ENCODE measurements at places on chromosomes 7 and 10. TPM values are rescaled to one million over a fixed set of nuclear protein-coding genes. Genes with fewer than 3 reads are reported as not detected.

- peak; percentile 69 for DNase-seq
Measured at GRCh38 chr10:104937567-104937966, 296.5 kb downstream of the SORCS3 start.

DNA sequence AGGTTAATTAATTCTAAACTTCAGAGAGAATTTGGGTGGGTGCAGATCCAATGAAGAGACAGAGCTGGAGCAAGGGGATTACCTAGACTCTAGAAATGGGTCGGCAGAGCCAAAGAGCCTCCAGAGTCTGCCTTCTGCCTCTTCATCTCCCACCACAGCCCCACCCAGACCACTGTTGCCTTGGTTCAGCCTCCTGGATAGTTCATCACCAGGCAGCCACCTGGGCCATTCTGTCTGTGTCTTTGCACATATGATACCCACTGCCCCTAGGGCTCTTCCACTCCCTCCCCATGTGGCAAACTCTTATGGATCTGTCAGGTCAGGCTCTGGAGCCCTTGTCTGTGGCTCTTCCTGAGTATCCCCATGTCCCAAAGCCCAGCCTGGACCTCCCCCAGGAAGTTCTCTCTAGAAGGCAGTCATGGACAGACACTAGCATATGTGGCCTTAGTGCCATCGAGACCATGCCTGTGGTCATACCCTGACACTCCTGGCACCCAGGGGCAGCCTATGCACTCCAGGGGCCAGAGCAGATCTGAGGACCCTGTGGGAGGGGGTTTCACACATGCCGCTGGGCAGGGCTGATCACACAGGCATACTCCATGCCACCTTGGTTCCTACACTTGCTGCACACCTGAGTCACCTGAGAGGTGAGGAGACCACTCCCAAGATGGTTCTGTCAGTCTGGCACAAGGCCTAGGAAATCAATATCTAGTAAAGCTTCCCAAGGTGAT lies 41.6 kb downstream of the FRMPD2 start:
- no peak for DNase-seq

DNA sequence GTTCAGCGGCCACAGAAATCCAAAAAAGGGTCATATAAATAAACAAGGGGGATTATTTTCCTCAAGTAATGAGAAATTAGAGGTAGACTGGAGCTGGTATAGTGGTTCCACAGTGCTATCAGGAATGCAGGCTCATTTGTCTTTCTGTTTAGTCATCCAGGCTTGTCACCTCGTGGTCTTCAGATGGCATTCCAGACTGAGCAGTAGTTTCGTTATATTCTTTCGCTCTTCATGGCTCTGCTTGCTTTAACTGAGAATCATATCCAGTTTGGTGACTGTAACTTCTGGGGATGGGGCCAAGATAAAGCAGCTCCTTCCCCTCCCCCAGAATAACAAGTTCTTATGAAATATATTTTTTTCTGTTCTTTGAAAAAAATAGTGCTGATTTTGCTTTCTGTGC lies 9.5 kb downstream of the ANKIB1 start:
- peak; percentile 97 for DNase-seq

- DNase-seq, result no peak
Measured at GRCh38 chr10:121133901-121134300, 282.7 kb downstream of the WDR11 start.

- DNase-seq, result no peak
Measured at GRCh38 chr7:37732253-37732652, 48.7 kb downstream of the GPR141 start.

DNA sequence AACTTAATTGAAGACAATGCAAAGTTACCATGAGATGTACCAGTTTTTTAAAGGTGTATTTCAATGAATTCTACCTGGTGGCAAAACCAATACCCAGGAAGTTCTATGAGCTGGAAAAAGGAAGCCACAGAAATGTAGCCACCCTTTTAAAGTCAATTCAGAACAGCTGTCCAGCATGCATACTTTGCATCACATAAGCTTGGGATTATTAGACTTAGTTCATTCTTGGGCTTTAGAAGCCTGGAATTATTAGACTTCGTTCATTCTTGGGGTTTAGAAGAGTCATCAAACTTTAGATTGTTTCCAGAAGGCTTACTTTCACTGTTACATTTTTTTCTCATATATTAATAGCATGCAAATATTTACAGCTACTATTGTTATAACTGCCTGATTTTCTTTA lies 20.9 kb downstream of the SLC25A13 start:
- DNase-seq, result peak; percentile 6

- DNase-seq, result peak; percentile 88
Measured at GRCh38 chr7:101244375-101245146, at the start of gene FIS1. FIS1 (minus strand) TSS chr7:101245081; CDS start chr7:101245004, 77 bp downstream.

DNA sequence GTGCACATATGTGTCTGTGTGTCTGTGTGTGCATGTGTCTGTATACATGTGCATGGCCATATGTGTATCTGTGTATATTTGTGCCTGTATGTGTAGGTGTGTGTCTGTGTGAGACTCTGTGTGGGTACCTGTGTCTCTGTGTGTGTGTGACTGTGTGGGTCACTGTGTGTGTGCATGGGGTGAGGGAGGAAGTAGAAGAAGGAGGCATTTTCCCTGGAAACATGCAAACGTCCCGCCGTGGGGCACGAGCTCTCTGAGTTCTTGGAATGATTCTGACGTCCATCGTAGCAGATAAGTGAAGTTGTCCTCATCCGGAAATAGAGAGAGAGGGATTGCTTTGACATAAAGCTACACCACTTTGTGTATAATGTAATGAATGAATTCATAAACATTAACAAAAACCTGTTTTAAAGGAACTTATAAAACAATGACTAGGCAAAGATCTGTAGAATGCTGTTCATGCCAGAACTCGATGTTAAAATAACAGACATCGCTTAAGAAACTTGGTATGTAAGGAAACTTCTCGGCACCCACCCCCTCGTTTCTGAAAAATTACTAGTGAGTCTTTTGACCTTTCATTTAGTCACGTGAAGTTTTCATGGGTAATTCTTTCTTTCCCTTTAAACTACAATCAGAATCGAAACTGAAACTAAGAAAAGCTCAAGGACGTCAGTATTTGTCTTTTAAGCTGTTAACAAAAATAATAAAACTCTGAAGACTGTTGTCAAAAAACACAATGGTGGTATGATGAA lies 43.6 kb upstream of the KLF6 start:
- DNase-seq, result peak; percentile 79

- no peak for DNase-seq
Measured at GRCh38 chr10:2893991-2894390, 173.4 kb upstream of the PFKP start.

GRCh38 chr10:33055625-33056024 lies 97.6 kb upstream of the ITGB1 start:
- no peak for DNase-seq

- DNase-seq, result no peak
Measured at GRCh38 chr7:71538210-71538609, 406.3 kb downstream of the GALNT17 start.

LIPF gene
- total RNA-seq, result not detected

EEF1AKMT2 gene
- total RNA-seq, result 14.4 TPM

ZNF425 gene
- 4.6 TPM for total RNA-seq

Data from fibroblast of lung (primary cell).